8988T (cell line): ENCODE measurements at places on chromosomes 12 and 14.

DNA sequence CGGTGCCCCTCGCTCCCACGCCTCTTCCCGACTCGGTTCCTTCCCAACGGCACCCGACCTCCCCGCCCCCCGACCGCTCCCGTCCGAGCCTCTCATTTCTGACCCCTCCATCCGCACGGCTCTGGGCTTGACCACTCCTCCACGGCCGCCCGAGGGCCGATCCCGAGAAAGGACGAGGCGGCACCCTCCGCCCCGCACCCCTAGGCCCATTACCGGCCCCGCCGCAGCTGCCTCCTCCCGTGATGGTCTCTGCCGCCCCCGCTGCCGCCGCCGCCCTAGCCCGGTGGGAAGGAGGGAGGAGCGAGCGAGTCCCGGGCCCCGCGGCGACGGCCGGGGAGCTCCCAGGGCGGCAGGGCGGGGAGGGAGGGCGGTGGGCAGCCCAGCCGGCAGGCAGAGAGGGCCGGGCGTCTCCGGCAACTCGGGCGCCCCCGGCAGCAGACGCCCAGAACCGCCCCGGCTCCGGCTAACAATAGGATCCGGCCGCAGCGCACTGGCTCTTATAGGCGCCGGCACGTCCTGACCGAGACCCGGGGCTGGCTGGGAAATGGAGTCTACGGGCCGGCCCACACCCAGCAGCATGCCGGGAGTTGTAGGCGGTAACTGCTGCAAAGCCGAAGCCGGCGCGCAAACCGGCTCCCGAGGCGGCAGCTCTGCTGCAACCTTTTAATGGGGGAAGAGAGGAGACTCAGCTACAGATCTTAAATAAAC is at the start of gene CSRNP2:
CSRNP2 (minus strand) TSS at position 471 of the 708 bp plus-strand sequence. CDS start 7,035 bp downstream, outside the sequence.
- peak; percentile 89 for DNase-seq

DNA sequence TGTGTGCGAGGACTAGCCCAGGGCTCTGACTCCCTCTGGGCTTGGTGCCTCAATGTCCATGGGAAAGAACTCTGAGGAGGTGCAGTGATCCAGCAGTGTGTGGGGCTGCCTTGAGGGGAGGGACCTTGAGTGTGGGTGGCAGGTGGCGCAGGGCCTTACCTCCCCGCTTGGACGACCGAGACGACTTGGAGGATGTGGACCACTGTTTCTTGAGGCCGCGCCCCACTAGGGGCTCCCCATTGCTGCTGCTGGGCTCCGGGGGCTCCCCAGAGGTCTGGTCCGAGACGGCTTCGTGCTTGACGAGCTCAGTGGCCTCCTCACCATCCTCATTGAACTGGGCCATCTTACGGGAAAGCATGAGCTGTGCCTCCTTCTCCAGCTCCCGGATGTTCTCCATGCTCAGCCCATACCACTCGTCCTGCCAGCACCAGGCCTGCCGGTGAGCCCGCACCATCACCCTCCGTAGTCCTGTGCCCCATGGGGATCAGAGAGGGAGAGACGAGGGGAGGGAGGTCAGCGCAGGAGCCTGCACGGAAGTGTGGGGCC is 24.7 kb downstream of the ARL6IP4 start:
- DNase-seq: no peak

GRCh38 chr12:109753959-109754358 is 40.3 kb downstream of the FAM222A start:
- no peak for DNase-seq

DNA sequence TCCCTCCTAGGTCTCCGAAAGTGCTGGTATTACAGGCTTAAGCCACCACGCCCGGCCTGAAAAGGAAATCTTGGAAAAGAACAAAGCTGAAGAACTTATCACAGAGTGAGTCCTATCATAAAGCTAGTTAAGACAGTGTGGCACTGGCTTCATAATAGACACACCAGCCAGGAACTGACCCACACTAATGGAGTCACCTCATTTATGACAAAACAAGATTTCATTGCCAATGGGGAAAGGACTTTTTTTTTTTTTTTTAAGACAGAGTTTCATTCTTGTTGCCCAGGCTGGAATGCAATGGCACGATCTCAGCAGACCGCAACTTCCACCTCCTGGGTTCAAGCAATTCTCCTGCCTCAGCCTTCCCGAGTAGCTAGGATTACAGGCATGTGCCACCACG is 15.7 kb downstream of the KDM2B start:
- no peak for DNase-seq

DNA sequence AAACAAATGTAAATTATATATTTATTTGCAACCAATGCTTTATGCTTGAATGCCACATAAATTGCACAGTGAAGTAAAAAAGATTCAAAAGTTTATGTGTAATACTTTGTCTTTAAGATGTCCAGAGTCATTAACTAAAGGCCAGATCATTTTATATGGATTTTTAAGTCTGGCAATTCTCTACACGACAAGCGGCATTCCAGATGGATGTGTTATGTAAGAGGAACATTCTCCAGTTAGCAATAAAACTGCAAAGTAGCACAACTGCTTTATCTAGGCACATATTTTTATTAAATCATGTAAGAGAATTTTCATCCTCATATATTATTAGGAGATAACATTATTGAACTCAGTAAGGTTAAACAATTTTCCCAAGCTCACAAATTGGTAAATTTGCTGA is 1717.7 kb upstream of the SEL1L start:
- no peak for DNase-seq

DNA sequence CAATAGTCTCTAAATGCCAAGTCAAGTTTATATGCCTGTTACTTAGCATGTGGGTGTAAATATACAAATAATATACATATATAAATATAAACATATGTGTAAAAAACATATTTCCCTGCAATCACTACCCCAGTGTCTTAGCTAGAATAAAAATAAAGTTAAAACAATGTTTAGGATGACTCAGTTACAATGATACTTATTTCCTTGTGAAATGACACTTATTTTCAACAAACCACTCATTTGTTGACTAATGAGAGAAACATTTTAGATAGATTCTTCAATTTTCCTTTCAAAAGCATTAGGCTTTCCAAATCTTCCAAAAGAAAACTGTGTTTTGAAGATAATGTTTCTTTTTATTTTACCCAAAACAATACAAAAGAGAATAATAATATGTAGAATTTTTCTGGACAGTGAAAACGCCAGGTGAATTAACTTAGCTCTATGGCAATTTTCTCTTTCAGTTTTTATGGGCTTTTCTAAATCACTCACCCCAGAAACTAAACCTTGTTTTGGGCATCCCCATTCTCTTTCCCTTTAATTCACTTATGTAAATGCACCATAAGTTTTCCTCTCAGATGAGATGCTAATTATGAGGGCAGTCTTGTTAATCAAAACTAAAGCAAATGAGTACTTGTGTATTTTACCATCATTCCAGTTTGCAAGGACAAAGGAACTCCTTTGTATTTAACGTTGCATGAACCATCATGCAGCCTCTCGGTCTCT is 465.9 kb downstream of the BCAT1 start:
- DNase-seq: no peak

- no peak for DNase-seq
Observed at GRCh38 chr12:116125956-116126566, 151.4 kb downstream of the MED13L start.

DNA sequence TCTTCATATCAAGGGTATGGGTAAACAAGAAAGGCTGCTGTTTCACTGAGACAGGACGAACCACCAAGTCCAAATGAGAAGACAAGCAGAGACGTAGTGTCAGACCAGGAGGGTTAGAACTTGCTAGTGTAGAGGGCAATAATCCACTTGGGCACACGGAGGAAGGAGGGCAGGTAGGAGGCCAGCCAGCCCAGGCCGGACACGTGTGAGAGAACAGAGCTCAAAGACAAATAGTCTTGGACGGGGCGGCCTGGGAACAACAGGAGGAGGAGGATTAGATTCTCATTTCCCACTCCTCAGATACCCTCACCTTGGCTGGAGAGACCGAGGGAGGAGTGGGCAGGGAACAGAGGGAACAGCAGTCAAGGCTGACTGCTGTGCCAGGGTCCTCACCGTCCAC is 8.8 kb downstream of the DHRS1 start:
- no peak for DNase-seq

DNA sequence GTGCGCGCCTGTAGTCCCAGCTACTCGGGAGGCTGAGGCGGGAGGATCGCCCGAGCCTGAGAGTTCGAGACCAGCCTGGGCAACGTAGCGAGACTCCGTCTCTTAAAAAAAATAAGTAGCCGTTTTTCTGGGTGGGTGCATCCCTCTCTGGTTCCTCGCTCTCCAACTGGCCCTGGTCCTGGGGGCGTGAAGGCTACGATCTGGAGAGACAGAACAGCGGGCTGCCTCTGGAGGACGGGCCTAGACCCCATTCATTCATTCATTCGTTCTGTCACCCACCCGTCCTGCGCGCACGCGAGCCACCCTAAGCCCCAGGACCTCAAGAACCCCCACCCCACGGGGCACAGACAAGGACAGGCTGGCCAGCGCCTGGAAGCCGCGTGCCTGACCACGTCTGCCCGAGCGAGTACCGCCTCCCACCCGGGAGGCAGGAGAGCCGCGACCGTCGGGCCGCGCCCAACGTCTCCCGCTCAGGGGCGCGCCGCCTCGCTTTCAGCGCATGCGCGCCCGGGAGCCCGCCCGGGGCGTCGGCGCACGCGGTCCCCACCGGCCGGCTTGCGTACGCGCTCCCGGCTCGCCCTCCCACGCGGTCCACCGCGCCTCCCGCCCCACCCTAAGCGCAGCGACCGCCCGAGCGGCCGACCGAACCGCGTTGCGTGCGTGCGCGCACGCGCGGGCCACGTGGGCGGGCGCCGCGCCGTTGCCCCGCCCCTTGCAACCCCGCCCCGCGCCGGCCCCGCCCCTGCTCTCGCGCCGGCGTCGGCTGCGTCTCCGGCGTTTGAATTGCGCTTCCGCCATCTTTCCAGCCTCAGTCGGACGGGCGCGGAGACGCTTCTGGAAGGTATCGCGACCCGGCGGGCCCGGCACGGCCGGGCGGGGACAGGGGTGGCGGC is at the start of gene RAN:
RAN (plus strand) TSS at position 781 of the 893 bp plus-strand sequence. CDS start 528 bp downstream, outside the sequence.
- DNase-seq: peak; percentile 98

DNA sequence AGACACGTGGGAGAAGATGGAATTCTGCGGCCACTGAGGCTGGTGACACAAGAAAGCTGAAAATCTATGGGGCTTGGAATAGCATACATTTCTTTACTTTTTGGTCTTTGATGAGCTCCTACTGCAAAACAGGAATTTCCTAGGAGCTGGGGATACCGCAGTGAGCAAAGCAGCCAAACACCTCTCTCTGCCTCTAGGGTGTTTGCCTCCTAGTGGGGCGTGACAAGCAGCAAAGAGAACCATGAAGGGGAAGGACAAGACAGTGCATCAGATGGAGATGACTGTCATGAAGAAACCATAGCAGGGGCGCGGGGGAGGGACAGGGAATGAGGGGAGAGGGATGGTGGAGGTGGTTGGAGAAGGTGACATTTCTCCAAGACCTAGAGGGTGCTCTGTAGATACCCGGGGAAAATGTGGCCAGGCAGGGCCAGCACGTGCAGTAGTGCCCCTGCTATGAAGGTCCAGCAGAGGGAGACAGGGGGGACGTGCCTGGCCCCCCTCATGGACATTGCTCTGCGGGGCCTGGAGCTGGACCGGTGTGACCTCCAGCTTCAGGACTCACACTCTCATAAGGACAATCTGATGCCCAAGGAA is 58.6 kb downstream of the SERPINA3 start:
- no peak for DNase-seq

GRCh38 chr12:4084573-4084972 is 189.0 kb upstream of the CCND2 start:
- no peak for DNase-seq

DNA sequence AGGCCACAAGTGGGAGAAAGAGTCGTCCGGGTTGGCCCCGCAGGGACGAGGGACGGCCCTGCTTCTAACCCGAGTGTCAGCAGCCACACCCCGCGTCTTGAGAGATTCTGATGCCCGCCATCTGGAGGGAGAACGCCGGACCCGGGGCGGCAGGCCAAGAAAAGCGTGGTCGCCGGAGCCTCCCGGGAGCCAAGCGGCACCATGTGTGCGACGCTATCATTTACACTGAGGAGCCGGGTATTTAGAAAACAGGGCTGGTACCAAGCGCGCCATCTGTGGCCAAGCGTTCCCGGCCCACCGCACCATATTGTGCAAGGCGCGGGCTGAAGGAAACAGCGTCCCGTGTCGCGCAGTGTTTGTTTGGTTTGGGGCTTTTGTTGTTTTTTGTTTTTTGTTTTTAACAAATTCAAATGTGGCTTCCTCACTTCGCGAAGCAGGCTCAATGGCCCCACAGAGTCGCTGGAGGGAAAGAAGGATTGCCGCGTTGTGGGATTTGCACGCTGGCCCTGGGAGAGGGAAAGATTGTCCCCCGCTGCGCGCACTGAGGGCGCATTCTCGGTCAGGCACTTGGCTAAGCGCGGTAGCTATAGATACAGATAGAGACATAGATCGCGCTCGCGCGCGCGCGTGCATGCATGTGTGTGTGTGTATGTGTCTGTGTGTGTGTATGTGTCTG is 153.8 kb downstream of the BCL11B start:
- DNase-seq: no peak

- no peak for DNase-seq
Observed at GRCh38 chr12:105047308-105047707, 37.0 kb downstream of the ALDH1L2 start.

GRCh38 chr12:20985399-20985798 is 145.6 kb upstream of the SLCO1B1 start:
- no peak for DNase-seq

DNA sequence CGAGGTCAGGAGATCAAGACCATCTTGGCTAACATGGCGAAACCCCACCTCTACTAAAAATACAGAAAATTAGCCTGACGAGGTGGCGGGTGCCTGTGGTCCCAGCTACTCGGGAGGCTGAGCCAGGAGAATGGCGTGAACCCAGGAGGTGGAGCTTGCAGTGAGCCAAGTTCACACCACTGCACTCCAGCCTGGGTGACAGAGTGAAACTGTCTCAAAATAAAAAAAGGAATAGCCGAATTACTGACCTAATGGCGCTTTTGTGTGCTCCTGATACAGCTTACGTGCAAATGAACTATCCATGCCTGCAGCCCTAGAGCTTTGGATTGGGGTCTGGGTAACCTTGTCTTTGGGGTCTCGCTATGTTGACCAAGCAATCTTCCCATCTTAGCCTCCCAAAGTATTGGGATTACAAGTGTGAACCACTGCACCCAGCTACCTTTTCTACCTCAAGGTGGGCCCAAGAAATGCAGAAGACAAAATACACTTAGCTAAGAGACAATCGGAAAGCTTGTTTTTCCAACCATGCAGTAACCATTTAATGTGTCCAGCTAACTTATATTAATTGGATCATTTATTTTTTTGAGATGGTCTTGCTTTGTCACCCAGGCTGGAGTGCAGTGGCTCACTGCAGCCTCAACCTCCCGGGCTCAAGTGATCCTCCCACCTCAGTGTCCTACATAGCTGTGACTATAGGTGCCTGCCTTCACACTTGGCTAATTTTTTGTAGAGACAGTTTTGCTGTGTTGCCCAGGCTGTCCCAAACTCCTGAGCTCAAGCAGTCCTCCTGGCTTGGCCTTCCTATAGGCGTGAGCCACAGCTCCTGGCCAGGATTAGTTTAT is 5.5 kb downstream of the PABPN1 start:
- no peak for DNase-seq

DNA sequence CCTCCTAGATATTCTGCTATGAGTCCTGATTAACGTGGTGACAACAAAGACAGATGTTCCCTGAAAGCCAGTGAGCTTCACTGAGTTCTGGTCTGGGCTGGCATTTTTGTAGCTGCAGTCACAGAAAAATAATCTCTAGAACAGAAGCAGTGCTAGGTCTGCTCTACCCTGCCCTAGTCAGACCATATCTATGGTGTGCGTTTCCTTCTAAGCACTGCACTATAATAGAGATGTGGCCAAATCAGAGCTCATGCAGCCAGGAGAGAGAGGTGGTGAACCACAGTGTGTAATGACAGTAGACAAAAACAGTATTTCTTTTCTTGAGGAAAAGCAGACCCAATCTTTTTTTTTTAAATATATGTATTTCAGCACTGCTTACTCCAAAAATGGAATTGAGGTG is 76.3 kb downstream of the CMAS start:
- DNase-seq: no peak
